Tibial nerve (tissue), 4 donors: ENCODE measurements at places on chromosomes 5 and 9. TPM values are rescaled to one million over a fixed set of nuclear protein-coding genes. Genes with fewer than 3 reads are reported as not detected.

GRCh38 chr9:36993933-36994764, 39.9 kb downstream of the PAX5 start:
- no peak overlapping the region for H3K27ac ChIP-seq
- no peak for DNase-seq
- no peaks in the 10 kb centered on the region for H3K27me3 ChIP-seq

GRCh38 chr5:86625148-86625547, 7.4 kb downstream of the COX7C start:
- peaks cover 28% of the 10 kb centered on the region for H3K36me3 ChIP-seq
- no peaks in the 10 kb centered on the region for H3K4me1 ChIP-seq
- no peak overlapping the region for H3K4me3 ChIP-seq
- no peaks in the 10 kb centered on the region for H3K27me3 ChIP-seq
- DNase-seq, result no peak

GRCh38 chr5:170105642-170106611, at the start of gene FOXI1:
Gene FOXI1, plus strand, starts transcription at chr5:170105897. Its CDS starts 61 bp downstream, at chr5:170105958.
- DNase-seq, result no peak
- H3K4me1 ChIP-seq, result no peaks in the 10 kb centered on the region
- no peaks in the 10 kb centered on the region for H3K27me3 ChIP-seq
- no peaks in the 10 kb centered on the region for H3K36me3 ChIP-seq
- no peak within 1 kb of the TSS for H3K4me3 ChIP-seq

DNA sequence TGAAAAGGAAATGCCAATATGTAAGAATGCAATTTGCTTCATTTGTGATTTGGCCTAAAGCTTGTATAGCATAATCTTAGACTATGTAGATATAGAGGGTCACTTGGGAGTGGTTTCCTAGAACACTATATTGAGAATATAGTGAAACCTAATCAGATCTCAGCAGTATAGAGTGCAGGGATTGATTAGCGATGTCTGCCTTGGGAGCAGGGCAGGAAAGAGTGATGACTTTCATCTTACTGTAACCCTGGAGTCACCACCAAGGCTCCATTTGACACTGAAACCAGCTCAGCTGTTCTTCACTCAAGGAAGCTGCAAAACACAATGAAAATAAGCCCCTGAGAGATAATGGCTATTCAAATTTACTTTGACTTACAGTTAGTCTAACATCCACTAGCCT, 26.2 kb upstream of the ARRDC3 start:
- H3K4me3 ChIP-seq, result no peak overlapping the region
- H3K4me1 ChIP-seq, result no peaks in the 10 kb centered on the region
- no peaks in the 10 kb centered on the region for H3K27me3 ChIP-seq

DNA sequence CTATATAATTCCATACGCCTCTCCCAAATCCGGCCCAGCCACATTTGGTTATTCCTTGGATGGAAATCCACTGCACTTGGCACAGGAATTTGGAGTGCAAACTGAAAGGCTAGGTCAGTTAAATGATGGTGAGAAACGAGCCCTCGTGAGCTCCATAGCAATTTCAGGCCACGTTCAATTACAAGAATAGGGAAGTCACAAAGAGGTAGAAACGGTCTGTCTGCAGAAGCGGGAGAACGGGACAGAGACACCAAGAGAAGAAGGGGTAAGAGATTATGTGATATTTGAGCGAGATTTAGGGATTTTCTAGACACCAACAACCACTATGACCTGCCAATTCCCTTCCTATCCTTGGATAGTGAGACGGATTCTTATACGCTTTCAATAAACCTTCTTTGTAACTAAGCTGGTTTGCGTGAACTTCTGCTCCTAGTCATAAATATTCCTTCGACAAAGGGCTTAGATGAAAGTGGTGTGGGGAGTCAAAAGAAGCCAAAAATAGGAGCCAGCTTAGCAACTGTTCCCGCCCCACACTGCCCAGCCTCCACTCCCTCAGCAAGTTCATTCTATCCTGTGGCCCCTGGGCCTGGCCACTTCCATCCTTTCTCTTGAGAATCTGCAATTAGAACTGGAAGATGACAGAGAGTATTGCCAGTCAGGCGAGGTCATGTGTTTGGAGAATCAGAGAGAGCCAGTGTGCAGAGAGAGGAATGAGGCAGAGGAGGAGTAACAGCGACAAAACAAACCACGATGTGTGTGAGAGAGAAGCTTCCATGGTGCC, 118.4 kb downstream of the ZNF608 start:
- H3K4me3 ChIP-seq, result no peak overlapping the region
- no peaks in the 10 kb centered on the region for H3K4me1 ChIP-seq
- H3K27ac ChIP-seq, result no peak overlapping the region
- no peaks in the 10 kb centered on the region for H3K27me3 ChIP-seq
- DNase-seq, result no peak
- H3K36me3 ChIP-seq, result no peaks in the 10 kb centered on the region

DNA sequence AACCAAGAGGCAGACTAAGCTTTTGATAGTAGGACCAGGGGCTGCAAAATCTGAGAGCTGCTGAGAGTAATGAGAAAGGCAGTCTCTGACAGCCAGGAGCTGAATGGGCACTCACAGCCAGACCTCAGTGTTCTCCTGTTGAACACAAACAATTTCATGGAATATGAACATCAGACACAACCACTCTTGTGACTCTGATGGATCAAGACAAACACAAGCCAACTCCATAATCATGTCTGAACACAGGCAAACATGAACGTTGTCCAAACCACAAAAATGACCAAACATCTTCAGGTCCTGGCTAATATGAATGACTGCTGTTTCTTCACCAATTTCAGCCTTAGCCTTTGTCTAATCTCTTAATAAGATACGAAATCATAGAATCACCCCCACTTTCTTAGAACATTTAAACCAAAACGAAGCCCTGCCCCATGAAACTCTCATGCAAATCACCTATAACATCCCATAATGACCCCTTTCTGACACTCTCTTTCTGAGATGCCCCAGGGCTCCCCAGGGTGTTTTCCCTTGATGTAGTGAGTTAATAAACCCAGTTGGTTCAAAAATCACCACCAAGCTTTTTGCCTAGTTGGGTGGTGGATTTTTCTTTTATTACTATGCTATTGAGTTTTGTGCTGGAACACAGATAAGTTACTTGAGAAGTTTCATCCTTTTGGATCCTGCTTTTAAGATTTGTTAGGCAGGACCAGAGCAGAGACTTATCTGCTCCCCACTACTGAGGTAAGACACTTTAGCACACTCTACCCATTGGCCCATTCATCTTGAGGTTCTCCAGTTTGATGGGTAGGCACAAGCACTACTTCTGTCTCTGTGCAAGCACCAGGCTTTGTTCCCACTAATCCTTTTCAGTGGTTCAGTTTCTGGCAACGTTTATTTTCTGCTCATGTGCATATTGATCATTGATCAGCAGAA, 5.9 kb upstream of the ERAP2 start:
- H3K27me3 ChIP-seq, result no peaks in the 10 kb centered on the region
- DNase-seq, result no peak
- H3K4me3 ChIP-seq, result no peak overlapping the region
- H3K27ac ChIP-seq, result no peak overlapping the region

DNA sequence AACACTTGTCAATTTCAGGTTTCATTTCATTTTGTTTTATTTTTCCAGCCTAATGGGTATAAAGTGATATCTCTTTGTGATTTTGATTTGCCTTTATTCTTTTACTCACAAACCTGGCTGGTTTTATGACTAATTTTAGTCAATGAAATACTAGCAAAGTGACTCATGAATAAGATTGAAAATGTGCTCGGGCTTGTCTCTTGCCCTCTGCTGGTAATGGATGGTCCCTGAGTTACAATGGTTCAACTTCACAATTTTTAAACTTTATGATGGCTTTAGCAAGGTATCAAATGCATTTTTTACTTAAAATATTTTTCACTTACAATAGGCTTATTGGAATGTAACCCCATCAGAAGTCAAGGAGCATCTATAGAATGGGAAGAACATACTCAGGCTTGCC, 431.4 kb upstream of the CCNG1 start:
- no peaks in the 10 kb centered on the region for H3K27me3 ChIP-seq
- no peaks in the 10 kb centered on the region for H3K4me1 ChIP-seq
- no peak overlapping the region for H3K4me3 ChIP-seq
- no peaks in the 10 kb centered on the region for H3K36me3 ChIP-seq

DNA sequence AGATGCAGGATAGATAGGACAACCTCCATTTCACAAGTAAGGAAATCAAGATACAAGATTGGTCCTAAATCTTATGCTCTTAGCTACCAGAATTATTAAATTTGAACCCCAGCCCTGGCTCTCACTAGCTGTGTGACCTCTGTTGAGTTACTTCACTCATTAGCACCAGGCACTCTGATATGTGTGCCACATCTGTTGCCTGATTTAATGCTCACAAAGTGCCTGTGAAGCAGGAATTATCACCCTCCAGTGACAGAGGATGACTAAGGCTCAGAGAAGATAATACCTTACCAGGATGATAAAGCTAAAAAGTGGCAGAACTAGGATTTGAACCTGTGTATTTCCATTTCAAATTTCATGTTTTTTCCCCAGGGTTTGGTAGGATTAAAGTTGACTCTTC, 110.0 kb downstream of the PLPPR1 start:
- no peak overlapping the region for H3K27ac ChIP-seq
- no peaks in the 10 kb centered on the region for H3K36me3 ChIP-seq
- no peaks in the 10 kb centered on the region for H3K27me3 ChIP-seq
- no peak overlapping the region for H3K4me3 ChIP-seq
- DNase-seq, result no peak
- H3K4me1 ChIP-seq, result no peaks in the 10 kb centered on the region

GRCh38 chr9:113541019-113541900, 77.7 kb downstream of the RGS3 start:
- no peak overlapping the region for H3K27ac ChIP-seq
- H3K4me3 ChIP-seq, result no peak overlapping the region
- H3K36me3 ChIP-seq, result no peaks in the 10 kb centered on the region
- no peaks in the 10 kb centered on the region for H3K4me1 ChIP-seq
- DNase-seq, result no peak

DNA sequence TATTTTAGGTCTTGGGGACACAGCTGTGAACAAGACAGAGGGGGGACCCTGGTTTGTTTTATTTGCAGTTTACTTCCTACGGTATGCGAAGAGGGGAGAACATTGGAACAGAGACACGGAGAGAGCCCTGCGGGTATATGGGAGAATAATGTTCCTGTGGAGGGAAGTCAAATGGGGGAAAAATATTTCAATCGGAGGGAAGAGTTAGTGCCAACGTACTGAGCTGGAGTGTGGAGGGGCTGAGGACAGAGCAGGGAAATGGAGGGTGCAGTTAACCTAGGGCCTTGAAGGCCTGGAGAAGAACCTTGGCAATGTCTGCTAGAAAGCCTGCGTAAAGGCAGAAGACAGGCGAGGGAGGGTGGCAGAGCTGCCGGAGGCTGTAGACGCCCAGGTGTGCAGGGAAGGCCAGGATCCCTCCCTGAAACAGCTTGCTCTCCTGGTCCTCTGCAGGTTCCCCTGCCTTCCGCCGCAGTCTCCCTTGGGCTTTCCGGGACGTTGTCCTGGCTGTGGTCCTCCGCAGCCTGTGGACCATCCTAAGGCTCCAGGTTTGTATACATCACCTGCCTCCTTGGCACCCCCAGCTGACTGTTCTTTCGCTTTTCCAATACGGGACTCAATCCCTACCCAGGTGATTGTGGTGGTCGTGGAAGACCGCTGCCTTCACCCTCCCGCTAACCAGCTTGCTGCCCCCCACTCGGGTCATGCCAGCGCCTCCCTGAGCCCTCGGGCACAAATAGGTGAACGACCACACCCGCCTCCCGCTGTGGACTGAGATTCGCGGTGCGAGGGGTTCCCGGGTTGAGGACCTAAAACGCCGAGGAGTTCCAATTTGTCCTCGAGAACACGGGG, 1.9 kb upstream of the RACK1 start:
- peak overlapping the region; percentile 91 for H3K4me3 ChIP-seq
- peaks cover 4% of the 10 kb centered on the region for H3K36me3 ChIP-seq
- DNase-seq, result no peak
- no peaks in the 10 kb centered on the region for H3K27me3 ChIP-seq

DNA sequence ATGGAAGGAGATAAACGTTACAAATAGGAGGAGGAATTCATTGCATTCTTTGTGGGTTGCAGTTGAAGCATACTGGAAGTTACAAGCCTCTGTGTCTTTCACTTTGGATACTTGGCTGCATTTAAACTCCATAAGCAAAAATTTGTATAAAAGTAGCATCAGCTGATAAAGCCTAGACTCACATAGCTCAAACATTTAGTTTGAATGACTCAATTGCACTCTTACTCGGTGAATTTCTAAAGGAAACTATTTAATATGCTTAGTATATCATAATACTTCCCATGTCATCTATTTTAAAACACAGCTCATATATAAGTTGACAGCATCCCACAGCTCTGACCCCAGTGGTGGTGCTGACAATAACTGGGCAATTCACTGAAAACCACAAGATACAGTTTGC, 596.6 kb upstream of the ZNF608 start:
- H3K4me1 ChIP-seq, result peaks cover 8% of the 10 kb centered on the region
- H3K36me3 ChIP-seq, result no peaks in the 10 kb centered on the region
- DNase-seq, result no peak
- no peak overlapping the region for H3K27ac ChIP-seq
- no peaks in the 10 kb centered on the region for H3K27me3 ChIP-seq

GRCh38 chr5:160702311-160702803, 149.7 kb downstream of the ATP10B start:
- no peak overlapping the region for H3K4me3 ChIP-seq
- no peak for DNase-seq

GRCh38 chr9:131650254-131650653, 89.6 kb downstream of the RAPGEF1 start:
- no peak for DNase-seq
- peaks cover 21% of the 10 kb centered on the region for H3K36me3 ChIP-seq
- no peaks in the 10 kb centered on the region for H3K4me1 ChIP-seq
- no peak overlapping the region for H3K4me3 ChIP-seq
- peak overlapping the region; percentile 65 for H3K27ac ChIP-seq
- no peaks in the 10 kb centered on the region for H3K27me3 ChIP-seq

- H3K36me3 ChIP-seq, result no peaks in the 10 kb centered on the region
- H3K4me1 ChIP-seq, result no peaks in the 10 kb centered on the region
- DNase-seq, result no peak
Measured at GRCh38 chr5:36363101-36363500, 61.4 kb upstream of the RANBP3L start.

- H3K36me3 ChIP-seq, result no peaks in the 10 kb centered on the region
- no peak for DNase-seq
- no peak overlapping the region for H3K4me3 ChIP-seq
- H3K27ac ChIP-seq, result no peak overlapping the region
Measured at GRCh38 chr9:127700594-127701255, 6.1 kb upstream of the CFAP157 start.

EQTN gene
- not detected for total RNA-seq

PCDHA9 gene
- 0.39 TPM for total RNA-seq

BTNL9 gene
- 52.7 TPM for total RNA-seq

FAM174A gene
- total RNA-seq, result 39.5 TPM

TRAF1 gene
- 21.0 TPM for total RNA-seq
